ENCODE measurements at places on chromosomes 1 and 21.

DNA sequence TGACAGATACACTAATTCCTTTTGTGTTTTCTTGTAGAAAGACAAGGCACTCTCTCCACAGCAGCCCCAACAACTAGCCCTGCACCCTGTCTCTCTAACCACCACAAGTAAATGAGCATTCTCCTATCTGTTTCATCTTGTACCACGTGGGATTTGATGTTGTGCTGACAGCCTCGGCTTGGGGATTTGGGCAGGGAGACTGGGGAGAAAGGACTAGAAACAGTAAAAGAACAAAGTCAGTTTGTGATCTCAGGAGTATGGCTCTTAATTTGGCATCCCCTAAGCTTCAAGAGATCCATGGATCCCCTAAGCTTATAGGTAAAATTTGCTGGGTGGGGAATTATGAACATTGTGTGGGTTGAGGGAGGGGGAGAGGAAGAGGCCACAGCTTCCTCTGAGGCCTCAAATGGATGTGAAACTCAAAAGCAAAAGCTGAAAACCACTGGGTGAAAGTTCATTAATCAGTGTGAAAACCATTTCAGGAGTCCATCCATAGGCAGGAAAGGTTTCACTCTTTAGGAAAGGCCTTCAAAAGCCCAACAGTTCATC is 3.1 kb downstream of the C1orf162 start:
- DNase-seq = no peak

- no peak for DNase-seq
These were observed 446.9 kb downstream of the NEGR1 start for GRCh38 chr1:71835442-71835813.

DNA sequence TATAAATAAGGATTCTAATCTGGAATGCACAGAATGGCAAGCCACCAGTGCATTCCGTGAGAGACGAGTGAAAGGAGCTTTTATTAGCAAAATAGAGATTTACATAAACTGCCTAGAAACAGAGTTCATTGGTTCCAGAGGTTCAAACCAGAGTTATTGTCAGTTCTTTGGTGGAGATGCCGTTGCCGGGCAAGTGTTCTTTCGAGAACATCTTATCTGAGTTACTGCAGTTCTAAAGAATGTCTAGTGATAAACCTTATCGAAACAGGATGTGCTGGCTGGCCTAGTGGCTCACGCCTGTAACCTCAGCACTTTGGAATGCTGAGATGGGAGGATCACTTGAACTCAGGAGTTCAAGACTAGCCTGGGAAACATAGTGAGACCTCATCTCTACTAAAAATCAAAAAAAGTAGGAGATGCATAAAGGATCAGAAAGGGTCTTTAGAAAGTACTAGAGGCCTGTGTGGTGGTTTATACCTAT is 19.9 kb upstream of the EVI5 start:
- DNase-seq = no peak

DNA sequence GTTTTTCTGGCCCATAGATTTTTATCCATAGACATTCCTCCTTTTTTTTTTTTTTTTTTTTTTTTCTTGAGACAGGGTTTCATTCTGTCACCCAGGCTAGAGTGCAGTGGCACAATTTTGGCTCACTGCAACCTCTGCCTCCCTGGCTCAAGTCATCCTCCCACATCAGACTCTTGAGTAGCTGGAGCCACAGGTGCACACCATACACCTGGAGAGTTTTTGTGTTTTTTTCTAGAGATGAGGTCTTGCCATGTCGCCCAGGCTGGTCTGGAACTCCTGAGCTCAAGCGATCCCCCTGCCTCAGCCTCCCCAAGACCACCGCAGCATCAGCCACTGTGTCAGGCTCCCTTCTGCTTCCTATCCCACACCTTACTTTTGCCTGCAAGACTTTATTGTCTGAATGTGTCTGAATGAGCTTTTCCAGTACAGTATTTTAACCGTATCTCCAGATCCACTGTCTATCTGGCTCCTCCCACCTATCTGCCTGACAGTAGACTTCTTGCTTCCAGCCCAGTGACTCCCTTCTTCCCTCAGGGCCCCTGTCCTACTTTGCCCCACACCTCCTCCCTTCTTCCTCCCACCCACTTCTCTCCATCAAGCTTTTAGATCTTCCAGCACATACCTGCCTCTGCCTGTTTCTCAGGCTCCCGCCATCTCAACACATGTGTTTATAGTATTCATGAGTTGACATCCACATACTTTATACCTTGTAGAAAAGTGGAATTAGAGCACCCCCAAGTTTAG is 6.1 kb downstream of the C1orf21 start:
- no peak for DNase-seq

- no peak for DNase-seq
These were observed 219.6 kb downstream of the MRPL39 start for GRCh38 chr21:25387665-25388064.

Data from NCI-H1694 treated with DMSO at 0.1 percent for 48 hours (cell line).